ENCODE measurements at places on chromosomes 1 and 21.

DNA sequence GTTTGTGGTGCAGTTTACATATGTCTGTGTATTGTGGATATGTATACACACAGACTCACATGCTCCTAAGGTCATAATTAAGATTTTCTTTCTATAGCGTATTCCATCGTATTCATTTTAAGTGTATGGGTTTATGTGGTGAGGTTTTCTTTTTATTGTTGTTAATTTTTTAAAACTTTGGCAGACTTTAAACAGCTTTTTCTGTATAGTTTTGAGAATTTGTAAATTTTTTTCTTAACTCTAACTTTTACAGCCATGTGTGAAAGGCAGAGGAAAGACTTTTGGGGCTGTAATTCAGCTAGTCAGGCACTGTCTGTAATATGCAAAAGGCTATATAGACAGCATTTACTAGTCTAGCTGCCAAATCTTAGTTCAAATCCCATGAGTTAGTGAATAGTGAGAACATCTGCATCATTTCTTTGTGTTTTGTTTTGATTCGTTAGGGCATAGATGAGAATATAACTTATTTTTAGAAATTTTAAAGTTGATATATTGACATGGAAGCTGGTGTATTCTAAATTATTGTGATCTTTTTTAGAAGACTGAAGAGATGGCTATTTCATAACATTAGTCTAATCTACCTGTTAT, 2.3 kb downstream of the MAGI3 start:
- DNase-seq: no peak

DNA sequence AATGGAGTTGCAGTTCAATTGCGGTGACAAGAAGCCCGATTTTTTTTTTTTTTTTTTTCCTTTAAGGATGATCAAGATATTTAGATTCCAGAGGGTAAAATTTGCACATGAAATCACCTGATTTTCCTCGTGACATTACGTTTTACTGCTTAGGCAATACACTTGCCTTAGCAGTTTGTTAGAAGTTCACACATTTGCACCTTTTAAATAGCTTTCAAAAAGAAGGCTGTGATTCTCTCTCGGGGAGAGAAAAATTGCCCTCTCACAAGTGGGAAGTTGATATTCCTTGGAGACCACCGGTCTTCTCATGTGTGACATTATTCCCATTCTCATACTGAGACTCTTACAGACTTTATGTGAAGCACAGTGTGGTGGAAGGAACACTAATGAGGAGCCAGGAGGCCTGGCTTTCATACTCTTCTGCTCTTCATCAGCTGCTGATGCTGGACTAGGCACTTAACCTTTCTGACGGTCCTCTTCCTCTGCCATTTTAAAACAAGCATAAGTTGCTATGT, 69.8 kb upstream of the HSPA13 start:
- no peak for DNase-seq

- no peak for DNase-seq
Measured at GRCh38 chr21:45000637-45001133, 60.9 kb downstream of the SLX9 start.

DNA sequence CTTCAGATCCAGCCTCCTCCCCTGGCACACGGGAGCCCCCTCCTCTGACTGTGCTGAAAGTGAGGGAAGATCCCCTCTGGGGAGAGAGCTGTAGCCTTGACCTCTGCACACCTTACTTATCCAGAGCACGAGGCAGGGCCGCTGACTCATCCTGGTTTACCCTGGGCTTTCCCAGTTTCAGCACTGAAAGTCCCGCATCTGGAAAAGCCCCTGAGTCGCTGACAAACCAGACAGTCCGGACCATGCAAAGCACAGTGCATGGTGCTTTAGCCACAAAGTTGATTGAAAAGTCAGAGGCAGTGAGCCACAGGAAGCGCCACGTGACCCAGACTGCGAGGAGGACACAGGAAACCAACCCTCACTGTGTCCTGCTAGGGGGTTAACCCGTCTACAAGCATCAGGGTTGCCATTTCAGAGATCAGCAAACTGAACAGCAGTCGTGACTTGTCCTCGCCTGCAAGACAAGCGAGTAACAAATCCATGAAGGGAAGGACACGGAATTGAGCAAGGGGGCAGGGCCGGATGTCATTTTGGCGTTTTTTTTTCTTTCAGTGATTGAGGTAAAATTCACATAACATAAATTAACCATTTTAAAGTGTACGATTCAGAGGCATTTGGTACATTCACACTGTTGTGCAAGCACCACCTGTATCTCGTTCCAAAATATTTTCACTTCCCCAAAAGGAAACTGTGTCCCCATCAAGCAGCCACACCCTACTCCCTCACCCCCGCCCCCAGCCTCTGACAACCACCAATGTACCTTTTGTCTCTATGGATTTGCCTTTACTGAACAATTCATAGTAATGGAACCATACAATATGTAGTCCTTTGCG, 19.9 kb upstream of the IFNGR2 start:
- DNase-seq: no peak

DNA sequence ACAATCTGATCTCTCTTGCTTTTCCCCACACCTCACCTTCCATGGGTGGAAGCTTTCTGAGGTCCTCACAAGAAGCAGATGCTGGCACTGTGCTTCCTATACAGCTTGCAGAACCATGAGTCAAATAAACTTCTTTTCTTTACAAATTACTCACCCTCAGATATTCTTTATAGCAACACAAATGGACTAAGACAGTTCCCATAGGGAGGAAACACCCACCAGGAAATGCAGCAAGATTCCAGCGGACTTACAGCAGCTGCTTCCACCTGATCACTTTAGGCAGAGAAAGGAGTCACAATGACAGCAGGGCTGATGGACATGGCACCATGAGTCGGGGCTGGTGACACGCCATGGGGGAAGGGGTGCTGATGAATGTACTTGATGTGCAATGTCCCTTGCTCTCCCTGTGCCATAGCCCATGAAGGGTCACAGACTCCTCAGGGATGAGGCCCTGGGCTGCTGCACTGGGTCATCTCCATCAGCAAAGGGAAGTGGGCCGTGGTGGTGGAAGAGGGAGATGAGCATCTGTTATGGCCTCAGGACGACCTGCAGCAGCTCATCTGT, 53.9 kb downstream of the PRSS38 start:
- no peak for DNase-seq

- DNase-seq: no peak
Measured at GRCh38 chr21:45331531-45332147, 43.9 kb upstream of the POFUT2 start.

DNA sequence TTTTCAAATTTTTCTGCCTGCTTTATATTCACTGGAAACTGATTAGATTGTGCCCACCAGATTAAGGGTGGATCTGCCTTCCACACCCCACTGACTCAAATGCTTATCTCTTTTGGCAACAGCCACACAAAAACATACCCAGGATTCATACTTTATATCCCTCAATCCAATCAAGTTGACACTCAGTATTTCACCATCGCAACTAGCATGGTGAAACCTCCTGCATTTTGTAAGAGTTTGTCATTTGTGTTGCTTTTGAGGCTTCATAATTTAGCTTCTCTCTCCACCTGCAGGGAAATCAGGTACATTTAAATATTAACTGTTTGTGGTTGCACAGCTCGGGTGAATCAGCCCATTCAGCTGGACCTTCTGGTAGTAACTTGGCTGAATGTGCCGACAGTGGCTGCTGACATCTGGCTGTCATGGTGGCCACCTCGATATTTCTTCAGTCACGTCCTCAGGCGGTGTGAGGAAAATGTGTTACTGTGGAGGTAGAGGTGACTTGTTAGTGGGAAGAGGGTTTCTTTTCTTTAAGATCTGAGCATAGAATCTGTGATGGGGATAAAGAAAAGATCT, 224.0 kb downstream of the PTBP2 start:
- no peak for DNase-seq

DNA sequence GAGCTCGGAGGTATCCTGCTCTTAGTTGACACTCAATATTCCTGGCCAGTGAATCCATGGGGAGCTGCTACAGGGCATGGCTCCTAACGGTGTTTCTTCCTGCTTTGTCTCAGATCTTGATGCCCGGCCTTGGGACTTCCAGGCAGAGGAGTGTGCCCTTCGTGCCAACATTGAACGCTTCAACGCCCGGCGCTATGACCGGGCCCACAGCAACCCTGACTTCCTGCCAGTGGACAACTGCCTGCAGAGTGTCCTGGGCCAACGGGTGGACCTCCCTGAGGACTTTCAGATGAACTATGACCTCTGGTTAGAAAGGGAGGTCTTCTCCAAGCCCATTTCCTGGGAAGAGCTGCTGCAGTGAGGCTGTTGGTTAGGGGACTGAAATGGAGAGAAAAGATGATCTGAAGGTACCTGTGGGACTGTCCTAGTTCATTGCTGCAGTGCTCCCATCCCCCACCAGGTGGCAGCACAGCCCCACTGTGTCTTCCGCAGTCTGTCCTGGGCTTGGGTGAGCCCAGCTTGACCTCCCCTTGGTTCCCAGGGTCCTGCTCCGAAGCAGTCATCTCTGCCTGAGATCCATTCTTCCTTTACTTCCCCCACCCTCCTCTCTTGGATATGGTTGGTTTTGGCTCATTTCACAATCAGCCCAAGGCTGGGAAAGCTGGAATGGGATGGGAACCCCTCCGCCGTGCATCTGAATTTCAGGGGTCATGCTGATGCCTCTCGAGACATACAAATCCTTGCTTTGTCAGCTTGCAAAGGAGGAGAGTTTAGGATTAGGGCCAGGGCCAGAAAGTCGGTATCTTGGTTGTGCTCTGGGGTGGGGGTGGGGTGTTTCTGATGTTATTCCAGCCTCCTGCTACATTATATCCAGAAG, 16.7 kb downstream of the ALX3 start:
- DNase-seq: no peak

DNA sequence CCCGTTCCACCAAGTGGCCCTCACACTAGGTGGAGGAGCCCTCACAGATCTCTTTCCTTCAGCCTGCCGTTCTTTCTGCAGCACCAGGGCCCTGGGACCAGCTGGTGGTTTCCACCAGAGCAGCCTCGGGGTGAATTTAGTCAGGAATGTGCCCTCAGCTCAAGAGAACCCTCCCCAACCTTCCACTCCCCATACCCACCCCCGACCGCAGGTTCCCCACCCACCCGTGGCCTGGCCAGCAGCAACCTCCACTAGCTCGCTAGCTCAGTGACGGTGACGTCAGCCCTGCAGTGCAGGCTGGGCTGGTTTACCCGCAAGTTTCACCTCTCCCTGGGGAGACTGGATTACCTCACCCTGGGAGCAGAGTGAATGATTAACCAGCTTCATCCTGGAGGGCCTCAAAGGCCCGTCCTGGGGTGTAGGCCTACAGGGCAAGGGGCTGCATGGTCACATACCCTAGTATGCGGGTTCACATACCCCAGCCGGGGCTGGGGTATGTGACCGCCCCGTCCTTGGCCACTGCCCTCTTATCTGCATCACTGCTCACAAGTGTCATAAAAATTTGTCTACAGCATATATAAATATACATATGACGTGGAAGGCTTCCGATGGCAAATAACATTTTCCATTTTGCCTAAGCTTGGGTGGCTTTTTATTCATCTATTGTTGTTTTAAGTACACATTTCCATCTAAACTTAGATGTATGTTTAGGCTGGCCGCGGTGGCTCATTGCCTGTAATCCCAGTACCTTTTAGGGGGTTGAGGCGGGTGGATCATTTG, 24.5 kb downstream of the ELF3 start:
- peak; percentile 81 for DNase-seq

DNA sequence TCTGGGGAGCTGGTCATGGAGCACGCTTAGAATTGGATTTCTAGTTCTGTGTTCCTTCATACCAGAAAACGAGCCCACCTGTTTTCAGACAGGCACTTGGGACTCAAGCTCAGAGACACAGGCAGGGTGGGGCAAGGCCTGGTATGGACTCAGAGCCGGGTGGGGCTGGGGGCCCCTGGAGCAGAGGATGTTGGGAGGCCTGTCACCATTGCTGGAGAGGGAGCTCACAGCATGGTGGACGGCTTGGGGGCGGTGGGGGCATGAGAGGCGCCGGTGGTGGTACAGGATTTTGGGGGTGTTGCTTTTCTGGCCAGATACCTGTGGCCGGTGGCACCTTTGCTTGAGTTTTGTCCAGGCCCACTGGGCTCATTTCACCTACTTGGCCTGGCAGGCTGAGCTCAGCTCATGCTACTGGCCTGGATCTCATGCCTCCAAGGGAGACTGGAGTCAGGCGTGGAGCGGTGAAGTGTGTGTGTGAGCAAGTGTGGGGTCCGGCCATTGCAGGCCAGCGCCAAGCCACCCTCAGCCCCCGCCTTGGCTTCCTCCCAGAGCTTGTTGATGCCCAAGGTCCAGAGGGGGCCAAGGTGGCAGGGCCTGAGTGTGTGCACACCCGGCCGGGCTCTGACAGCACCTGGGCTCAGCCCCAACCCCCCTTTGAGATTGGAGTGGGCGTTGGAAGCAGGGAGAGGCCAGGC, 8.7 kb downstream of the SLX9 start:
- DNase-seq: no peak

DNA sequence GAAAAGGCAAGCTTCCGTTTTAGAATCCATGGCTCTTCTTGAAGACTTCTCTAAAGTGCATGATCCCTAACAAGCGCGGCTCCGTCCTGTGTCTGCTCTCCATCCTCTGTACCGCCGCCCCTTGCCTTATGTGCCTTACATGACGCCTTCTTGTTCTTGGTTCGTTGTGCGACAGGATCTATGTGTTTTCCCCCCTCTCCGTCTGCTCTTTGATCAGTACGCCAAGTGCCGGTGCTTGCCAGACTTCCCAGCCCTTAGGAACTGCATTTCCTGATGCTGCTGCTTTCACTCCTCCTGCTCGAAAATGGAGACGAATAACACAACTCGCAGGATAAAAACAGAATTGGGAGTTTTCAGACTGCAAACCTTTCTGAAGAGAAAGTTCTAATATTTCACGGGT, 13.1 kb downstream of the NDUFV3 start:
- no peak for DNase-seq

GRCh38 chr1:230599926-230600656, 42.2 kb upstream of the COG2 start:
- DNase-seq: no peak
